WTC11 (cell line): ENCODE measurements at places on chromosomes 4 and X.

DNA sequence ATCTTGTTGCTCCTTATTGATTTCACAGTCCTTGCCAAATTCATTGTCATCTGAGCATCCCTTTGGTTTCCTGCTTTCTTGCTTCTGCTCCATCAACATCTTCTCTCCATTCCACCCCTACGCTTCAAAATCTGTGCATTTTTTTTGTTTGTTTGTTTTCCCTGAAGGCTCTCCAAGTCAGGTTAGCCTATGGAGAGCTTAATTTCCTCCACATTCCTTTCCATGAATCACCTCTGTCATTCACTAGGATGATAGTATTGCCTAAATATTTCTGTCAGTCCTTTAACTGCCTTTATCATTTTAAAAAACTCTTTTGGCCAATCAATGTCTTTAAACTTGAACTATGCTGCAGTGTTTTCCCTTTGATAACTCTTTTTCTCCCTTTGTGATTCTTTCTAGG, 67.7 kb downstream of the PPARGC1A start:
- DNase-seq, result no peak

GRCh38 chr4:98318521-98318920, 57.3 kb downstream of the RAP1GDS1 start:
- no peak for DNase-seq

GRCh38 chr4:186798951-186799659, 75.4 kb upstream of the FAT1 start:
- no peak for DNase-seq

GRCh38 chr4:15897577-15897976, 41.0 kb downstream of the FGFBP1 start:
- DNase-seq, result no peak

DNA sequence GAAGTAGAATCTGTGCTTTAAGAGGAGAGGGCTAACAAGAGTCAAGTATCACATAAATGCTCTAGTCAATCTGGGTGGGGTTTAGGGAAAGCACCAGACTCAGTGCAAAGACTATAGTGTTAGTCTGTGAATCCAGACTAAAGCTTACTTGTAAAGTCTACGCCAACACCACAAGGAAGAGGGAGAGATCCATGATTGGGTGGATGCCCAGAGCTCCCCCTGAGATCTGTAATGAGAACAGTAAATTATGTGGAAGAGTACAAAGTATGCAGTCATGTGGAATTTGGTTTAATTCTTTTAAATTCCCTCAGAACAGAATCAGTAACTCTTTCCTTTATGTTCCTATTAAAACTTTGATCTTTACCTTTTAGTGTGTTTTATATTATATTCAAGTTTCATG, 354.7 kb upstream of the SPANXN4 start:
- DNase-seq, result no peak

DNA sequence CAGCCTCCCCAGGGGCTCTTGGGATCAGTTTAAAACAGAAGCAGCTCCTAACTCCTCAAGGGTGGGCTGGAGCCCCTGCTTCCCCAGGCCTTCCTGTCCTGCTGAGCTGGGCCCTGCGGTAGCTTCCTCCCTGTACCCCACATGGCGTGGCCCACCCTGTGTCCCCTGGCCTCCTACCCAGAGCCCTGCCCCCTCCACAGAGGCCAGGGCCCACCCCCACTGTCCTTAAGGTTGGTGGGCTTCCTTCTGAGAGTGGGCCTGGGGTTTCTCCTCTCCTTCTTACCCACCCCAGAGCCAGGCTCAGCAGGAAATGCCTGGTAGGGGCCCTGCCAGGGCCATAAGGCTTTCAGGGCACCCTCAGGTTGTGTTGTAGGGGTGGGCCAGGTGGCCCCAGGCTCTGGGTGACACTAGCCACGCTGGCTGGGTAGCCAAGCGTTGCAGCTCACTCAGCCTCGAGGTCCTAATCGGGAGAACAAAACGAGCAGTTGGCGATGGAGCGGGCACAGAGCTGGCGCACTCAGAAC, 11.6 kb downstream of the SH3BP2 start:
- no peak for DNase-seq
